ENCODE measurements at places on chromosomes 5 and 9.

GRCh38 chr5:159309689-159310433 lies 20.4 kb downstream of the IL12B start:
- peaks cover 5% of the 10 kb centered on the region for H3K4me1 ChIP-seq
- no peaks in the 10 kb centered on the region for H3K36me3 ChIP-seq
- H3K4me3 ChIP-seq = peak overlapping the region; percentile 32
- no peak for DNase-seq

GRCh38 chr9:96157675-96158074 lies 144.3 kb downstream of the HSD17B3 start:
- no peak overlapping the region for H3K4me3 ChIP-seq
- H3K36me3 ChIP-seq = no peaks in the 10 kb centered on the region
- H3K4me1 ChIP-seq = peaks cover 10% of the 10 kb centered on the region
- no peaks in the 10 kb centered on the region for H3K27me3 ChIP-seq
- no peak overlapping the region for H3K27ac ChIP-seq

- peaks cover 4% of the 10 kb centered on the region for H3K4me1 ChIP-seq
- DNase-seq = no peak
- H3K27me3 ChIP-seq = no peaks in the 10 kb centered on the region
- no peak overlapping the region for H3K4me3 ChIP-seq
These were observed 20.8 kb downstream of the SARDH start for GRCh38 chr9:133717113-133718031.

- H3K27me3 ChIP-seq = peaks cover 6% of the 10 kb centered on the region
- DNase-seq = no peak
- peaks cover 20% of the 10 kb centered on the region for H3K4me1 ChIP-seq
- H3K36me3 ChIP-seq = no peaks in the 10 kb centered on the region
These were observed 25.1 kb upstream of the SHB start for GRCh38 chr9:38094165-38094564.

All from neural progenitor cell (in vitro differentiated cells).